ENCODE measurements at places on chromosomes 7 and 10.
A peak's percentile ranks its signal among the peaks of the same experiment; 100 is the strongest.

DNA sequence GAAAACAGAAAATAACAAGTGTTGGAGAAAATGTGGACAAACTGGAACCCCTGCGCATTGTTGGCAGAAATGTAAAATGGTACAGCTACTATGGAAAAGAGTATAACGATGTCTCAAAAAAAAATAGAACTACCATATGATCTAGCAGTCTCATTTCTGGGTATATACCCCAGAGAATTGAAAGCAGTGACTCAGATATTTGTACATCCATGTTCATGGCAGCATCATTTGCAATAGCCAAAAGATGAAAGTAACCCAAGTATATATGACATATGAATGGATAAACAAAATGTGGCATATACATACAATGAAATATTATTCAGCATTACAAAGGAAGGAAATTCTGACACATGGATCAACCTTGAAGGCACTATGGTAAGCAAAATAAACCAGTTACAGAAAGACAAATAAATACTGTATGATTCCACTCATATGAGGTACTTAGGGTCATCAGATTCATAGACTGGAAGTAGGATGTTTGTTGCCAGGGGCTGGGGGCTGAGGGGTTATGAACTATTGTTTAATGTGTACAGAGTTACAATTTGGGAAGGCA lies 4.9 kb downstream of the NRCAM start:
- no peak for DNase-seq

- DNase-seq = no peak
Observed at GRCh38 chr10:133135116-133135465, 24.9 kb upstream of the KNDC1 start.

GRCh38 chr7:97167176-97167575 lies 49.7 kb downstream of the SDHAF3 start:
- DNase-seq = no peak

DNA sequence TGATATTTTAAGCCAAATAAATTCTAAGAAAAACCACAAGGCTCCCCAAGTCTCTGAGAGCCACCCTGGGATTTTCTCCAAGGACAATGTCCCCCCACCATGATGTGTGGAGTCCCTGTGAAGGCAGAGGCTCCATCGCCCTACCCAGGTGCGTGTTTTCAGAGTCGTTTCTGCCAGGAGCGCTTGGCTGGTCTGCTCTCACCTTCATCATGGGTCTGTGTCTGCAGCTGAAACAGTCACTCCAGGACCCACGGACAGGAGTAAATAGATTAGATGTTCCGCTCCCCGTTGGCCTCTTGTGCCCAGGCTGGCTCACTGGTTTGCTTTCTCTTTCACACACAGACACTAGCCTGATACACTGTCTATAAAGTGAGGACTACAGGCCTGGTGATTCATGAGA lies 217.5 kb downstream of the SFMBT2 start:
- no peak for DNase-seq

DNA sequence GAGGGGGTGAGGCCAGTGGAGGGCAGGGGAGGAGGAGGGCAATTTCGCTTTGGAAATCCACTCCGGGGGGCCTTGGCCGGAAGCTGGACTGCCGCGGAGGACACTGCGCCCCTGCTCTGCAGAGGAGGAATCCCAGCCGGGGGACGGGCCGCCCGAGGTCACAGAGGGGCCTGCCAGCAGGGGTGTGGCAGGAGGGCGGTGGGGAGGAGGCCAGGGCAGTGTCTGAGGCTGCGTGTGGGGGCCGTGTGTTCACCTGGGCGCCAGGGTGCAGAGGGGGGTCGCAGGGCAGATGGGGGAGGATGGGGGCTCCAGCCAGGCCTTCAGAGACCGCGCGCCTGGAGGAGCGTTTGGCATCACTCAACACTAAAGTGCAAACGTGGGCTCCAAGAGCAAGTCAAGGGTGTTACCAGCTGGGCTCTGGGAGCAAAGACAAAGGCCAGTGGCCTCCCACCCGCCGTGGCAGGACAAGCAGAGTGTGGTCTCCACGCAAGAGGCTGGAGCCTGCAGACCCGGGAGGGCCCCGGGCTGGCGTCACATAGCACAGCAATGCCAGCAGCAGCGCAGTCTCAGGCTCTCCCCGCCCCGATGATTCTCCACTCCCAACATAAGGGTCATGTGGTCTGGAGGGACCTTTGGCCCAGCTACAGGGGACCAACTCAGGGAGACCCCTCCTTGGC lies 45.3 kb upstream of the DNAJB6 start:
- DNase-seq = no peak

DNA sequence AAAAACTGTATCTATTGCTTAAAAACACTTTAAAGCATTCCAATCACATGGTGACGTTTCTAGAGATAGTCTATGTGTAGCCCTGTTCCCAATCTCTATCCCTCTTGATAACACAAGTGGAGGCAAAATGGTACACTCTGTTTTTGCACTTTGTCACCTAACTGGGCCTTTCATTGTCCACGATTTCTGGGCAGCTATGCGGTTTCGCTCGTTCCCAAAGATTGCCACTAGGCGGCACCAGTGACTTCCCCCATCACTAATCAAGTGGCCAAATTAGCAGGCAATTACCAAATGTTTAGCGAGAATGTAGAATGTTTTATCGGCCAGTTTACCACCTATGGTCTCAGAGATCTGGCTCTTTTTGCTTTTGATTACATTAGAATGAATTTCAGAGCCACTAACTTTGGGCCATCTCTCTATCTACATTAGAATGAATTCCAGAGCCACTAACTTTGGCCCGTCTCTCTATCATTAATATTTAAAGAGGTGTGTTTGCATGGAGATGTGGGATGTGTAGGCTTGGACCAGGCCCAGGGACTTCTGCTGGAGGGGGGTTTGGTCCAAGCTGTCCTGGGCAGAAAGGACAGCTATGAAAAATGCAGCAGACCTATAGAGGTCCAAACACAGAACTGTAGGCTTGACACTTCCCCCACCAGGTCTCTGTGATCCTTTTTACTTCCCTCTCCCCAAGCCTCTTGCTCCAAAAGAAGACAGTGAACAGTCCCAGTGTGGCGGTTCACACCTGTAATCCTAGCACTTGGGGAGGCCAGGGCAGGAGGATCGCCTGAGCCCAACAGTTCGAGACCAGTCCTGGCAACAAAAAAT lies 90.1 kb downstream of the EPC1 start:
- DNase-seq = peak; percentile 8

- DNase-seq = no peak
Observed at GRCh38 chr10:32103721-32104120, 47.5 kb upstream of the KIF5B start.

DNA sequence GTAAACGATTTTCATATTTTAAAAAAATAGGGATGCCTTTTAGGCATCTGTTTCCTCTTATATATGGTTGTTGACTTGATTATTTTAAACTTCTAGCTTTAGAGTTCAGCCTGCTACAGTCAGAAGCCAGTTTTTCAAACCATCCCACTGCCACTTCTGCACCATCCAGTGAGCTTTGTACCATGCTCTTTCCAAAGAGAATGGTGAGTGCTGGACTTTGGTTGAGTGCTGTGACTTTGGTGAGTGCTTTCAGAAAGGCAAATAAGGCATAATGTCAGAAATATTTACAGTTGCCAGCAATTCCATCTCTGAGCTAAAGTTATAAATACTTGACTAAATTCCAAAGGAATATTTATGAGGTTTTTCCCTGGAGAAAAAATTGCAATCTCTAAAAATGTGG lies 117.4 kb downstream of the IPMK start:
- DNase-seq = no peak

GRCh38 chr10:89392974-89393373 lies 551 bp downstream of the IFIT1 start:
- DNase-seq = no peak

- no peak for DNase-seq
Observed at GRCh38 chr10:90834326-90834725, 23.5 kb downstream of the HTR7 start.

DNA sequence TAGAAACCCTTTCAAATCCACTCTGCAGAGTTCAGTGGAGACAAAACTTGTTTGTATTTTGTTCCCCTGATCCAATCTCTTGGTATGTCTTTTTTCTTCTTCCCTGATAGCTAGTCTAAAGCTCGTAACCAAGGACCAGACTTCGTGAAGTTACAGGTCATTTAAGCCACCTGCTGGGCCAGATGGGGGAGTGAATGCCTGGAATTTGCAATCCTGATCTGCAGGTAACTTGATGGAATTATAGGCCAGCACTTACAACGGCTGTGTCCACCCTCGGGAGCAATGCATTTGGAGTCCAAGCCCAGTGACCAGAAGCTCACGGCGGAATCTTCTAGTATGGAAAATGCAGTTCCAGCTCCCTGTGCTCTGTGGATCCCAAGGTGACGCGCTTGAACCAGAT lies 566.9 kb downstream of the TCERG1L start:
- no peak for DNase-seq

- no peak for DNase-seq
Observed at GRCh38 chr10:10054466-10054865, 963.2 kb upstream of the CELF2 start.

DNA sequence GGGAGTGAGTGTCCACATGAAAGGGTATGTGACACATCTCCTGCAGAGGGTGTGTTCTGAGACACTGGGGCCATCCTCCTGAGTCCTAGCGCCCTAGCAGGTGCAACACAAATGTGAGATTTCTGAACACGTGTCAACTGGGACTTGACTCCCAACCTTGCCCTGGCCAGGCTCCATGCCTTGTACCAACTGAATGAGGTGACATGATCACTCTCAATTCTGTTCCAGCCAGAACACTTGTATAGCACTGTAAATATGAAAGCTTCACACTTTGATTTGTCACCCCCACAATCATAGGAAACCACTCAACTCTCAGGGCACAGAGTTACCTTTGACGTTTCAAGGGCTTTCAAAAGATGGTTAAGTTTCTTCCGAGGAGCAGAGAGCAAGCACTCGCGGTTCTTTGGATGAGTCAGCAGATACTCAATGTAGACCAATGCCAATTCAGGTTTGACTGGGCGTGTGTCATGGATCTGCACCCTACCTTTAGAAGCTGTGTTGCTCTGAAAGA lies 48.6 kb downstream of the NCAPG2 start:
- DNase-seq = no peak

GRCh38 chr10:93198401-93199131 lies 124.9 kb downstream of the CYP26A1 start:
- DNase-seq = no peak

GRCh38 chr7:155950898-155951553 lies 138.8 kb upstream of the SHH start:
- no peak for DNase-seq

DNA sequence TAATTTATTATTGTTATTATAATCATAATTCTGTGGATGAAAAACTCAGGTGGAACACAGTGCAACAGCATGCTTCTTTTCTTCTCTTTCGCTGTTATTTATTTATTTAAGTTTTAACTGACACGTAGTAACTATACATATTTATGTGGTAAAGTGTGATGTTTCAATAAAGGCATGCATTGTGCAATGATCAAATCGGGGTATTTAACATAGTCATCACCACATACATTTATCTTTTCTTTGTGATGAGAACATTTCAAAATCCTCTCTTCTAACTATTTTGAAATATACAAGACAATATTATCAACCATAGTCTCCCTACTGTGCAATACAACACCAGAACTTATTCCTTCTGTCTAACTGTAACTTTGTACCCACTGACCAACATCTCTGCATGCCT lies 152.5 kb upstream of the LYZL1 start:
- no peak for DNase-seq

DNA sequence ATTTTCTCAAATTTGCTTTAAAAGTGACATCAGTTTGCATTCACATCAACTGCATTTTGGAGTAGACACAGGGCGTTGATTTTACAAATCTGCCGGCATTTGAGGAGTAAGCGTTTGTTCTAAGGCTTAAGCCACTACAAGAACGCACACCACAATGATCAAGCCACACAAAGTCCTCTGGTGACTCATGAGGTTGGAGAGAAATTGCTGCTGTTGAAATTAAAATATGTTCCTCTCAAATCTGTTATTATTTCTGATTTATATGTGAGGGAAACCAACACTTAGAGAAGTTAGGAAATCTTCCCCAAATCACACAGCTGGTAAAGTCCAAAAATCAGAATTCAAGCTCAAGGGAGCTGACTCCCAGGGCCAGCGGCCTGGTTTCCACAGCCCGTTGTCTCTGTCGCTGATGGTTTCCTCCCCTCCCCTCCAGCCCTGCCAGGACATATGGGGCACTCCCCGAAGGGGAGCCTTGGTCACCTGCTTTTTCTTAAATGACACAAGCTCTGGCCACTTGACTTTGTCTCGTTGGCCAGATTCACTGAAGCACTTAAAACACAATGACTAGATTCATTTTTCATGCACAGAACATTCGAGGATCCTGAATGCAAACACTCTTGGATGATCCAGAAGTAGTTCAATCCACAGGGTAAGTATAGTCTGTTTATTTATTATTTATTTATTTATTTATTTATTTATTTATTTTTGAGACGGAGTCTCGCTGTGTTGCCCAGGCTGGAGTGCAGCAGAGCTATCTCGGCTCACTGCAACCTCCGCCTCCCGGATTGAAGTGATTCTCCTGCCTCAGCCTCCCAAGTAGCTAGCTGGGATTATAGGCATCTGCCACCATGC lies 29.2 kb upstream of the KLF6 start:
- DNase-seq = no peak

DNA sequence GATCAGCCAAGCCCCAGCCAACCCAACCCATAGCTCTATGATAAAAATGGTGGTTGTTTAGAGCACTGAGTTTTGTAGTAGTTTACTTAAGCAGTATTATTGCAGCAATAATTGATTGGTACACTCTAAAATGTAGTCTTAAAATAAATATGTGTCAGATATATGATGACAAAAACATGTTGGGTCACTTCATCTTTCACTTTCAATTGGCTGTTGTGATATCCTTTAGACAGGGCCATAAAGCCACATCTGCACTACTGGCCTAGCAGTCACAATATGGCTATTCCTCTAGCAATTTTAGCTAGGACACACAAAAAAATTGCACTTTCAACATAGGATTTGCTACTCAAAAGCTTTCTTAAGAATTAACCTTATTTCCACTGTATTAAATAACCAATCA lies 5.9 kb upstream of the CAV1 start:
- no peak for DNase-seq

All from substantia nigra (tissue), 51 donors.